Stimulated activated CD8-positive, alpha-beta memory T cell treated with anti-CD3 and anti-CD28 coated beads, Interleukin-4, amount 100 ng/mL, for 48 hours (primary cell): ENCODE measurements at places on chromosomes 13 and 19.

DNA sequence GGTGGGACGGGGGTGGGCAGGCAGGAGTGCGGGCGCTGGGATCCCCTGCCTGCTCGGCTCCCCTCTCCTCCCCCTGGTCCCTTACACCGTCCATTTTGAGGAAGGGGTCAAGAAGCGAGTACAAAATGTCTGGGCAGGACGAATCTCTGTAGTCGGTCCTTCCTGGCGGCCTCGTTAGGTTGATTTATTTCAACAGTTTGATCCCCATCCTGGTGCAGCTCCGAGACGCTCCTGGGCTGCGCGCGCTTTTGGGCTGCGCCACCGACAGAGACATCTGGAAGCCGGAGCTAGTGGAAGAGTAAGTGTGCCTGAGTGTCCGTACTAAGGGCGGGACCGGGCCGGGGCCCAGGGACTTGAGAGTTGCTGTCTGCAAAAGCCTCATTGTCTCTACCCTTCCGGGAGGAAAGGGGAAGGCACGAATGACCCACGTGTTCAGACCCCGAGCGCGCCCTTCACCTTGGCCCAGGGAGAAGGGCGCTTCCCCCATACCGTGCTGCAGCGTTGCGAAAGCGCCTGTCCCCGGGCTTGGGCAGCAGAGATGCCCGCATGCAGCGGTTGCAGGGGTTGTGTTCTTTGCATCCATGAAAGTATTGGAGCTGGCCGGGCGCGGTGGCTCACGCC lies 1.8 kb downstream of the ZNF114 start:
- DNase-seq: peak; percentile 49

DNA sequence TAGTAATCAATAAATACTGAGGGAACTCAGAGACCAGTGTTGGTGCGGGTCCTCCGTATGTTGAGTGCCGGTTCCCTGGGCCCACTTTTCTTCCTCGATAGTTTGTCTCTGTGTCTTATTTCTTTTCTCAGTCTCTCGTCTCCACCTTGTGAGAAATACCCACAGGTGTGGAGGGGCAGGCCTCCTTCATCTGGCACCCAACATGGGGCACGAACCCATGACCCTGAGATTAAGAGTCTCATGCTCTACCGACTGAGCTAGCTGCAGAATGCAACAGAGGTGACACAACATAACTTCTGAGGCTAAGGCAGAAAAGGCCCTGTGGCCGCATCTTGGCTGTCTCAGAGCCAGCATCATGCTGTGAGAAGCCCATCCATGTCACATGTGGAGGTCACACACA lies 5.3 kb upstream of the ZNF613 start:
- peak; percentile 30 for DNase-seq

- no peak for DNase-seq
These were observed 1004.2 kb downstream of the UQCRFS1 start for GRCh38 chr19:28208745-28209144.

- DNase-seq: no peak
These were observed 318.7 kb upstream of the KLF12 start for GRCh38 chr13:74452881-74453280.

DNA sequence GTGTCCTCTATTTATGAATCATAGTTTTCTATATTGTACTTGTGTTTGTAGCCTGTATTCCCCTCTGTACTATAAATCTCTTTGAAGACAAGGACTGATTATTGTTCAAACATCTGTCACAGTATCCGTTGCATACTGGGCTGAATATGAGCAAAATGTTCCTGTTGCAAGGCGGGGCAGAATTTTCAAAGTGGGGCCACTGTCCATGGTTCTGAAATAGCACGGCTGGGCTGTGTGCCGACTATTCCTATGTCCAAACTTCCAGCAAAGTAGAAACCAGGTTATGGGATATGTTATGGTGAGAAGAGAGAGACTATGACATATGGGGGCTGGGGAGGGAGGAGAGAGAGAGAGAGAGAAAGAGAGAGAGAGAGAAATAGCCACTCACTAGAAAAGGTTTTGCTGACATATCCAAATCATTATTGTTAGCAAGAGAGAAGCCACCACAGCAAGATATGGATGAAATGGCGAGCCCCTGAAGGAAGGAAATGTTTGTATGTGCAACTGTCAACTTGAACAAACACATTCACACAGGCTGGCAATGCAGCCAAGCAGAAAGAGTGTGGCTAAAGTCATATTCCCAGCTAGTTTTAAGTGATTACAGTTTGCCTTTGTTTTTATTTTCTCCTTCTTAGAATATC lies 107.0 kb upstream of the GPR12 start:
- peak; percentile 28 for DNase-seq

DNA sequence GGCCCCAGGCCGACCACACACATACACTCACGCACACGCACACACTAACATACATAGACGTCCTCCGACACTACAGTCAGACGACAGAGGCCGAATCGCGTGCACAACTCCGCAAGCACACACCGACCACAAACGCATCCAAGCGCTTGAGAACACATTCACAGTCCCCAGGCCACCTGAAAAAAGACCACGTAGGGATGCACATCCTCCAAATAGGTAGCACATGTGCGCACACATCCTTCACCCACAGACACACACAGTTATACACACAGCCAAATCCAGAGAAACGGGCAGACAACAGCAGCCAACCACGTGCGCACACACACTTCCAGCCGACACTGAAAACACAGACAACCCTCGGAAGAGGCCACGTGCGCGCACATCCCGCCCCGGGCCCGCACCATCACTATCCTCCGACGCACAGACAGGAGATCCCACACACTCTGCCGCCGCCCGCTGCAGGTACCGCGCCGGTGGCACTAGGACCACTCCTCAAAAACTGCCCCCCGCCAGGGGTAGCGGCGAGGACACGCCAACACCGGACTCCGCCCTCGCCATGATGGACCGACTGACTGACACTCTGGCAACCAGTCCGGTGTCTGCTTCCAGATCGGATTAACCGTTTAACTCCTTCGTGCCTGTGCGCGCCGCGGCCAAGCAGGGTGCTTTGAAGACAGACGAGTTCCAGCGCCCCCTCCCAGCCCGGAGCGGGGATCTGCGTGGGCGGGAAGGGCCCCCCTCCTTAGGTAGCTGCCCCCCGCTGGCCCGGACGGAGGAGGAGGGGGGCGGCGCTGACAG lies 493 bp upstream of the PDE4A start:
- DNase-seq: peak; percentile 74

- DNase-seq: no peak
These were observed 47.5 kb upstream of the LSM14A start for GRCh38 chr19:34124828-34125227.

GRCh38 chr19:7337380-7338194 lies 11.2 kb upstream of the ARHGEF18 start:
- DNase-seq: no peak
